Psoas muscle (tissue), 8 donors: ENCODE measurements at places on chromosomes 1 and 21. TPM values are rescaled to one million over a fixed set of nuclear protein-coding genes. Genes with fewer than 3 reads are reported as not detected.

- DNase-seq = no peak
Observed at GRCh38 chr1:43349594-43350306, 9.0 kb upstream of the CDC20 start.

DNA sequence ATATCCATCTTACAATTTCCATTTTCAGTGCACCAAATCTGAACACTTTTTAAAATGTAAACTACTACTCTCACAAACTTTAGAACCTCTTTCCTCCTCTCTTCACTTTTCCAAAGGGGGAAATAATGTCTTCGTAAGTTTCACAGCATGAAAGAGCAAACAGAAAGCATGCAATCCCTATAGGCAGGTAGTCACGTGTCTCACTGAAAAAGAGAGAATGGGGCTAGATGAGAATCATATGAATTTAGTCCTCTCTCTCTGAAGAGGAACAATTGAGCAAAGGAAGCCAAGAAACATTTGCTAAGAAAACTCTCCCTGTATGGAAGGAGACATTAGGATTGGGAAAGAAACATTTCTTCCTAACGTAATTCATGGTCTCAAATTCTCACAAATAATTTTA lies 613.9 kb downstream of the PLA2G4A start:
- DNase-seq = no peak

LDLRAD1 gene
- not detected for total RNA-seq

GRCh38 chr21:36627242-36627641 lies 71.7 kb upstream of the SIM2 start:
- no peak for DNase-seq

TATDN3 gene
- 25.2 TPM for total RNA-seq

SLC6A9 gene
- 0.71 TPM for total RNA-seq
